NCI-H2107 (cell line): ENCODE measurements at places on chromosomes 1 and 21.

DNA sequence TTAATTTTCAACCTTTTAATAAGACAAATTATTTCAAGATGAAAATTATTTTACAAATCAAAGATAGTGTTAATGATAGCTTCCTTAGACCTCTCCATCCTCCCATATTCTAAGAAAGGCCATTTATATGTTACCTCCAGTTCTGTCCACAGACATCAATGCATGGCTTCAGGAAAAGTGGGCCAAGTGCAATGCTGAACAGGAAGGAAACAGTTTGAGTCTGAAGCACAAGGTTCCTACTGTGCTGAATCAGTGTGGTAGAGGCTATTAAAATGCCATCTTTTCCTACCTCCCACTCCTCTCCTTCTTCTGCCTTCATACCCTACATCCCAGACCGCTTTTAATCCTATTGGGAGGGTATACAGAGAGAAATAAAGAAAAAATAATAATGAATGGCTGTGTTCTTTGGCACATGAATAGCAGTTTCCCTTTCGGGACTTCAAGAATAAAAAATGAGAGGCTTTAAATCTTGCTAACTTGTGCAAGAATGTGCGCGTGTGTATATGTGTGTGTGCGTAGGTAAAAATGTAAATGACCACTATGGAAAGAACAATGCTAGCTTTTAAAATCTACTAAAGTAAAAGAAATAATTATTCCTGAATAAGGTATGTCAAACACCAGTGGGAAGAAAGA is 62.6 kb upstream of the C1orf105 start:
- DNase-seq = no peak

DNA sequence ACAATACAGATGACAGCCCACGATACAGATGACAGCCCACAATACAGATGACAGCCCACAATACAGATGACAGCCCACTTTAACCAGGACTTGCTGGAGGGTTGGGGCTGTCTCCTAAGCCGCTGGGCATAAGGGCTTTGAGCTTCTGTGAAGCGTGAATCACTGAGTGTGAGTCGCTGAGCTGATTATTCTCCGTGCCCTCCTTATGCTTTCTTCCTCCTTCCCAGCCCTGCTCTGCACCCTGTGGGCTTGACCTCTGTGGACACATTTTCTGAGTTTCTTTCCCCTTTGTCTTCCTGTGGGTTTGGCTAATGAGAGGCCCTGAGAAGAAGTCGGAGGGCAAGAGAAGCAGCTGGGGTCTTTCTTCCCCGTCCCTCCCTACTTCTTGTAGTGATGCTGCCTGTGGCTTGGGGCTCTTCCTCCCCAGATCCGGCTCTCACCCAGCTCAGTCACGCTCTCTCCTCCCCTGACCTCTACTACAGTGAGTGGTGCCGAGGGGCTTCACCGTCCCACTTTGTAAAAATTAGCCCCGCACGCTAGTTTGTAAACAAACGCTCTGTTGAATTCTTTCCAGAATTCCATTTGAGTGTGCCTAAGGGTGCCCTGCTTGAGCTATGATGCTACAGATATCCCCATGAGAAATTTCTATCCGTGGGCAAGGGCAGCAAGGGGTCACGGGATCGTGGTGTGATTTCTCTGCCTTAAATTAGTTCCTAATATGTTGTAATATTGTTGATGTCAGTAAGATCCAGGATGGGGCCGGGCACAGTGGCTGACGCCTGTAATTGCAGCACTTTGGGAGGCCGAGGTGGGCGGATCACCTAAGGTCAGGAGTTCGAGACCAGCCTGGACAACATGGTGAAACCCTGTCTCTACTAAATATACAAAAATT is 46.4 kb upstream of the SOD1 start:
- DNase-seq = no peak

DNA sequence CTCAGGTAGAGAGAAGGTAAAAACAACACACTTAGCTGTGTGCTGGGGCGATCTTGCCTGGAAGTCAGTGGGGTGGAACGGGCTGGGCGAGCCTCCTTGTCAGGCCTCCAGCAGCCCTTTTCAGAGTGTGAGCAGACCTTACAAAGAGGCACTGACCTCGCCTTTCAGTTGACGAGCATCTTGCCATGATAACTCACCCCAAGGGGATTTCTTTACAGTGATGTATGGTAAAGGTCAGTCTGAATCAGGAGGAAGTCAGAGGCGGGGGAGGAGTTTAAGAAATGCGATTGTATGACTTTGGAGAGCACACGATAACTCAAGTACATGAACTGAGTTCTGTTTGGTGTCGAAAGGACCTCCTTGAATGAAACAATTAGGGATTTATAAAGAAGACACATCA is 326.5 kb upstream of the PROX1 start:
- no peak for DNase-seq

DNA sequence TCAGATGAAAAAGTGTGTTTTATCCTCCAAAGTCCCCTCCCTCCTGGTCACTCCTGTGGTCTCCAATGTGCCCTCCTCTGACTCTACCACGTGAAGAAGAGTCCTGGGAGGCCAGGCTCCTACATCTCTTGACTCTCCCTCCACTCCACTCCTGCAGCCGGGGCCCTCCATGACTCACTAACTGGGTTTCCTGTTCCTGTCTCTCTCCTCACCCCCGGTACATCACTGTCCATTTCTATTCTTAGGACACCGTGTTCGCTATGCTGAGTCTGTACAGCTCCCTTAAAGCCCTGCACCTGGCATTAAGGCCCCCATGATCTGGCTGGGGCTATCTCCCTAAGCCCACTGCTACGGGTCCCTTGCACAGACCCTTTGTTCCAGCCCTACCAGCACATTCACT is 93.4 kb downstream of the BCAR3 start:
- DNase-seq = no peak

- no peak for DNase-seq
Measured at GRCh38 chr1:101474039-101474665, 237.3 kb downstream of the S1PR1 start.
